ENCODE measurements at places on chromosomes 7 and 10. TPM values are rescaled to one million over a fixed set of nuclear protein-coding genes. Genes with fewer than 3 reads are reported as not detected.

DNA sequence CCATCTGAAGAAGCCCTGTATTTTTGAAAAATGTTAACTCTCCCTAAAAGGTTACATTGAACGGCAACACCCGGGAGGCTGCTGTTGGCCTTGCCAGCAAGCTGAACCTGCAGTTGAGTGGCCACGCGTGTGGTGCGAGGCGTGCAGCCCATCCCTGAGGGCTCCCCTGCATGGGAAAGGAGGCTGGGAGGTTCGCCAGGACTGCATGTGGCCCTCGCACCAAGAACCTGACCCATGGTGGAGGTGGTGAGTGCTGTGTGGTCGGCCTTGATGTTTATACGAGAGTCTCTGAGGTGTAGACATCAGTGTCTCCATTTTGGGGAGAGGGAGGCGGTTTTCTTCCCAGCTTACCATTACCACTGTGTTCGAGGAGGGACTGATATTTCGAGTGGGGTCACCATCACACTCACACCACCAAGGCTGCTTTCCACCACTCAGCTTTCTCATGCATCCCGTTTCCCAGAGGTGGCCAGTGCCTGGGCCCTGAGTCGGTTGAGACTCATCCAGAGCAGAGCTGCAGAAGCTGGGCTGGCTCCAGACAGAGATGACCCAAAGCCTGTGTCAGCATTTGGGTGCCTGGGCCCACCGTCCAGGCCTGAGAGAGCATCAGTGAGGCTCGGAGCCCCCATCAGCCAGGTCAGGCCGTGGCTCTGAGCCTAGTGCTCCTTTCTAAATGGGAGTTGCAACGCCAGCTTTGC, 222.6 kb downstream of the EBF3 start:
- DNase-seq: no peak
- H3K4me1 ChIP-seq: no peaks in the 10 kb centered on the region
- H3K4me3 ChIP-seq: no peak overlapping the region
- H3K27ac ChIP-seq: no peak overlapping the region

- no peaks in the 10 kb centered on the region for H3K4me1 ChIP-seq
- no peak overlapping the region for H3K4me3 ChIP-seq
- DNase-seq: no peak
- no peak overlapping the region for H3K27ac ChIP-seq
- peaks cover 53% of the 10 kb centered on the region for H3K27me3 ChIP-seq
- no peaks in the 10 kb centered on the region for H3K36me3 ChIP-seq
Measured at GRCh38 chr7:39313376-39313775, 252.8 kb upstream of the YAE1 start.

- no peak for DNase-seq
- peaks cover 14% of the 10 kb centered on the region for H3K4me1 ChIP-seq
- H3K36me3 ChIP-seq: peaks cover 38% of the 10 kb centered on the region
Measured at GRCh38 chr10:129849853-129850252, 114.2 kb downstream of the EBF3 start.

- H3K4me1 ChIP-seq: no peaks in the 10 kb centered on the region
- no peaks in the 10 kb centered on the region for H3K36me3 ChIP-seq
- H3K27ac ChIP-seq: peak overlapping the region; percentile 61
Measured at GRCh38 chr10:69048103-69048502, 39.8 kb upstream of the SRGN start.

GRCh38 chr7:92244808-92245486, 767 bp downstream of the KRIT1 start:
- DNase-seq: no peak
- no peaks in the 10 kb centered on the region for H3K27me3 ChIP-seq

DNA sequence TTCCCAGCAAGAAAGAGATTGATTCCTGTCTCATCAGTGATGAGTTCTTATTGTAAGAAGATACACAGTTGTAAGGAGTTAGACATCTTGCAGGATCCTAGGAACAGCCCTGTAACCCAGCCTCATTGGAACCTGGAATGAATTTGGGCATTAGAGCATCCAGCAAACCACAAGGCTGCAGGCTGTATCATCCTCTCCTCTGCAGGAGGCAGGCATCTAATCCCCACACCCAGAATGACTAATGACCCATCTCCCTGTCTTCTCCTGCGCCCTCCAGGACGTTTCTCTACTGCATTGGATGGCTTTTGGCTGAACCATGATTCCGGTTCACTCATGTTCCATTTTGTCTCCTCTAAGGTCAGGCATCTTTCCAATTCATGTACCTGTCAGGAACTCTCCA, 233.9 kb downstream of the POU6F2 start:
- no peak for DNase-seq
- H3K27me3 ChIP-seq: peaks cover 8% of the 10 kb centered on the region
- H3K36me3 ChIP-seq: no peaks in the 10 kb centered on the region

GRCh38 chr7:5083311-5083711, 37.7 kb downstream of the RBAK start:
- no peak overlapping the region for H3K4me3 ChIP-seq
- H3K27ac ChIP-seq: no peak overlapping the region
- peaks cover 64% of the 10 kb centered on the region for H3K27me3 ChIP-seq
- H3K36me3 ChIP-seq: no peaks in the 10 kb centered on the region
- H3K4me1 ChIP-seq: peaks cover 4% of the 10 kb centered on the region

The OR2A2 gene
- total RNA-seq: not detected

The PDZD7 gene
- 0.27 TPM for total RNA-seq

The ZNF273 gene
- 1.1 TPM for total RNA-seq

The NUTM2B gene
- 0.52 TPM for total RNA-seq

The CLDN3 gene
- total RNA-seq: not detected

The SMKR1 gene
- not detected for total RNA-seq
